Epithelial cell of esophagus (primary cell): ENCODE measurements at places on chromosomes 2 and 18.

- peak; percentile 70 for DNase-seq
Measured at GRCh38 chr2:232292395-232293154, 86.0 kb upstream of the ALPP start.

DNA sequence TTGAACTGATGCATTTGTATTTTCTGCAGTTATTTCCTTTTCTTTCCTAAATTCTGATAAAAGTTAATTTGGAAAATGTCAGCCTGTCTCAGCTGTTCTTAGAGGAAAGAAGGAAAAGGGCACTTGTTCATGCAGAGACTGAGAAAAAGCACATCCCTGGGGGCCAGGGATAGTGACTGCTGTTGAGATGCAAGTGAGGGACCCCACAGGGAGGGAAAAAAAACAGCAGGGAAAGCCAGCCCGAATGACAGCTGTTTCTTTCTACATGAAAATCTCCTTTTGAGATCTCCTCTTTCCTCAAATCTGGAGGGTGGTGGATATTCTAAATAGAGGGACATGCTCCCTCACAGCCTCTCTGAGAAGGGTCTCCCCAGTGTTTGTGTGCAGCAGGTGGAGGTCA lies 14.0 kb upstream of the MTA3 start:
- DNase-seq: no peak

DNA sequence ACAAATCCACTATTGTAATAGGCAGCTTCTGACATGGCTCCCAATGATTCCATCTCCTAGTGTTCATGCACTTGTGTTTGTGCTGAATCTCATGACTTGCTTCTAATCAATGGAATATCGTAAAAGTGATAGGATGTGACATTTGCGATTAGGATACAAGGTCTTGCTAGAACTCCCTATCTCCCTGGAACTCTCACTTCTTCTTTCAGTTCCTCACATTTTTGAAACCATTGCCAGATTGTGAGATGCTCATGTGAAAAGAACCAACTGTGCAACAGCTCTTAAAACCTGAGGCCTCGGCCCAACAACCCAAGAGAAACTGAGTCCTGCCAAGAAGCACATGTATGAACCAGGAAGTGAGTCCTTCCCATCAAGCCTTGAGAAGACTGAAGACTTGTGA lies 226.9 kb upstream of the DTNA start:
- no peak for DNase-seq

DNA sequence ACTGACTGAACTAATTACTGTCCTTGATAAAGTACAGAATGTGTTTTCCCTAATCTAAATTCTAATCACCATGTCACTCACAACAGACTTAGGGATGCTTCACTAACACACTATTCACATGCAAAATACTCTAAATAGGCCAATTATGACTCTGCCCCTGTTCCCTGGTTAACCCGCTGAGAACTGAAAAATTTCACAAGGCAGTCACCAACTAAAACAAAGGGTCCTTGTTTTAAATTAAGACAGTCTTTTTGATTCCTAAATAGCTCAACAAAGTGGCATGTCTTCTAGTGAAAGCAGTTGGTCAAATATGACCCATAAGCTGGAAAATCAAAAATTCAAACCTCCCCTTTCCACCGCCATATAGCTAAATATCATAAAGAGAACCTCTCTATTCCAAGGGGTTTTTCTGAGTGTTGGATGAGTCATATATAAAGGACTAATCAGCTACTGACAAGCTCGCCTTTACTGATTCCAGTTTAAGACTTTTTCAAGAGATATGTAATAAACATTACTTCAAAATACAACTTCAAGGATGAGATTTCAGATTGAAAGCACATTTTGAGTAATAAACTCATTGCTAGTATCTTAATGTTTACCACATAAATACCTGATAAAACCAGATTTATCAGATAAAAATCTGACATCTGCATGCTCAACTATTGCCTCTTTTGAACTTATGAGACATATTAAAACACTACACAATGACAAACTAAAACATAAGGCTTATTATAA lies 235.8 kb downstream of the TCF4 start:
- DNase-seq: no peak

- no peak for DNase-seq
Measured at GRCh38 chr2:217371781-217372213, 511.9 kb upstream of the TNP1 start.
